ENCODE measurements at places on chromosomes 12 and 14. TPM values are rescaled to one million over a fixed set of nuclear protein-coding genes. Genes with fewer than 3 reads are reported as not detected.

GRCh38 chr12:93091886-93092648 is 163.0 kb upstream of the EEA1 start:
- no peak for DNase-seq

DNA sequence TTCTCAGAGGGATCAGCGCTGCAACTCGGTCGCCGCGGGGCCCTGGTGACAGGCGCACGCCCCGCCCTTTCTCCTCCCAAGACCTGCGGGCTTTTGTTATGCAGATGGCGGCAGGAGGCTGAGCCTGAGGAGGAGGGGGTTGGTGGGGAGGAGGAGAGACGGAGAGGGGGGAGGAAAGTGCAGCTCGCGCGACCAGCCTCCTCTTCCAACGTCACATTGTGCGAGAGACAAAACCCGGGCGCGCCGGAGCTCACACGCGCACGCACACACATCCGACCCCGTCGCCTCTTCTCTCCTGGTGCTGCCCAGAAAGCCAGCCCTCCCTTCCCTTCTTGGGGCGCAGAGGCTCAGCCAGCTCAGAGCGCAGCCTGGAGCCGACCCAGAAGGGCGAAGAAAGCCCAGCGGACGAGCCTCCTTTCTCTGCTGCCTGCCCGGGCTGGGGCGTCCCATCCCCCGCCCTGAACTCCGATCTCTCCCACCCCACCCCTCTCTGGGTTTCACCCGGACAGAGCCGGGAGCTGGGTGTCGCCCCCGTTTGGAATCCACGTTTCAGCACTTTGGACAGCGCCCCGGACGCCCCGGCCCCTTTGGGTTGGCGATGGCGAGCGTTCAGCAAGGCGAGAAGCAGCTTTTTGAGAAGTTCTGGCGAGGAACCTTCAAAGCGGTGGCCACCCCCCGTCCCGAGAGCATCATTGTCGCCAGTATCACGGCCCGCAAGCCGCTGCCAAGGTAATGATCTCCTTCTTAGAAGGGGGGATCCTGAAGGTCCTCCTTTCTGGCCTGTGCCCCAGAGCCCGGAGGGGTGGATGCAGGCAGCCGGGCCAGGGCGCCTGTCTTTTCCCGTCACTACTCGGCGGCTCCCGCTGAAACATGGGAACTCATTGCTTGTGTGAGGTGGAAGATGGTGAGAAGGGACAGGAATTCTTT is at the start of gene SRRM4:
Gene SRRM4, plus strand, starts transcription at position 257 of the 927 bp plus-strand sequence. Its CDS starts 342 bp downstream, at position 599.
- no peak for DNase-seq

DNA sequence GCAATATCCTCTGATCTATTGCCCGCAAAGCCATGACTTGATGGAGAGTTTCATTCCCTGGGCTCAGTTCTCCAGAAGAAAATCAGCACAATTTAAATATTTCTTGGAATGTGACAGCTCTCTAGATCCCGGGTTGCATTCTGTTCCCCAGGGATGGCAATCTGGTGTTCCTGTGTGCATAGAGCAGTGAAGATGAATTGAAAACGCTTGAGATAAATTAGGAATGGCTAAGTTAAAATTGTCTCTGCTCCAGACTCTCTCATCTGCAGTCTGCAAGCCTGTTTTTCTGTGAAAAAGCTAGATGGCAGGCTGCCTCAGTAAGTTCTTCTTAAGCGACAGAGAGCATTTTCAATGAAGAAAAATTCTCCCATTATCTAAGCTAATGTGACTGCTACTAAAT is 582.5 kb upstream of the MGAT4C start:
- no peak for DNase-seq

GRCh38 chr14:25089496-25089895 is 39.5 kb upstream of the STXBP6 start:
- DNase-seq, result no peak

DNA sequence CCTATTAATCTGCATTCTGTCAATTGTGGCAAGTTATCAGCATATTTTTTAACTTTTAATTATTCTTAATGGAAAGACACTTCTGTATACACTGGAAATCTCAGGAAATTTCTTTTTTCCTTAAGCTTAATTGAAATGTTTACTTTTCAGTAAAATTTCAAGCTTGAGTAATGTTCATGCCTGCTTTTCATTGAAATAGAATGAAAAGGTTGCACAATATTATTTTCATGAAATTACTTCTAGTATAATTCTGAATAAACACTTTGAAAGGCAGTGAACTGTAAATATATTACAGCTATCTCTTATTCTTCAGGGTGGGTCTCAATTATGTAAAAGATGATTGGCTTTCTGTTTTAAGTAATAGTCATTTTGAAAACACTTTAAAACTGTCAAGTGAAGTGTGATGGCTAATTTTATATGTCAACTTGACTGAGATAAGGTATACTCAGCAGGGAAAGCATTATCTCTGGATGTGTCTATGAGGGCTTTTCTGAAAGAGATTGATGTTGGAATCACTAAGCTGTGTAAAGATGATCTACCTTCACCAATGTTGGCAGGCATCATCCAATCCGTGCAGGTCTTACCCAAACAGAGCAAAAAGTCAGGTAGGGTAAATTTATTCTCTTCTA is 29.9 kb downstream of the CLEC2D start:
- no peak for DNase-seq

- DNase-seq, result no peak
Measured at GRCh38 chr14:90198541-90199060, 57.8 kb upstream of the PSMC1 start.

DNA sequence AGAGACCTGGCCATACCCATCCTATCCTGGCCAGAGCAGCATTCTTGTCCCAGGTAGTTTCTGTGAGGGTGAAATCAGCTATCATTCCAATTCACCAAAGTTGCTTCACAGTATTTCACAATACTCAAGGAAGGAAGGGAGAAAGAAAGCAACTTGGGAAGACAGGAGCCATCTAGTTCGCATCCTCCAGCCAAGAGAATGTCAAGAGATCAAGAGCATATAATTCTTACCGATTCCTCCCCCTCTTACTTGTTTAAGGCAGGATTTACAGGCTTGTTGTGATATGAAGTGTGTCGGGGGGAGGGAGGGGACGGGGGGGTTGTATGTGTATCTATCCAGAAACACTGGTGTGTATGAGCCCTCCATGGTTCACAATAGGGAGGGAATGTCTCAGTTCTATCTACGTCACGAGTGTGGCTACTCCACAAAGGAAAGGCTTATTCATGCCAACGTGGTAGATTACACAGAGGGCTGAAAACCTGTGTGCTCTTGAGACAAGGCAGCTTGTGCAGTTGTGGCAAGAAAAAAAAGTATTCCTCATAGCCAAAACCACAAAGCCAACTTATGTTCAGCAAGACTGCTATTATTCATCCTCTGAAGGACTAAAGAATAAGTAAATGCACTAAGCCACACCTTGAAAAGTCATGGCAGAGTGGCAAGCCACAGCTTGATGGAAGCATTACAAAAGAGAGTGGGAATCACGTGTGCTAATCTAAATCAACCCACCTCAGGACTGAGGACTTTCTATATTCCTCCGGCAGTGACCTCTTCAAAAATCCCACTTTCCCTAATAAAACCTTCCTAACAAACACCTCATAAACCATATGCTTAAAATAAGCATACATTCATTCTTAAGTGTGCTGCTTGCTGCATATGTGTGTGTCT is 35.0 kb downstream of the CORO1C start:
- DNase-seq, result no peak

DNA sequence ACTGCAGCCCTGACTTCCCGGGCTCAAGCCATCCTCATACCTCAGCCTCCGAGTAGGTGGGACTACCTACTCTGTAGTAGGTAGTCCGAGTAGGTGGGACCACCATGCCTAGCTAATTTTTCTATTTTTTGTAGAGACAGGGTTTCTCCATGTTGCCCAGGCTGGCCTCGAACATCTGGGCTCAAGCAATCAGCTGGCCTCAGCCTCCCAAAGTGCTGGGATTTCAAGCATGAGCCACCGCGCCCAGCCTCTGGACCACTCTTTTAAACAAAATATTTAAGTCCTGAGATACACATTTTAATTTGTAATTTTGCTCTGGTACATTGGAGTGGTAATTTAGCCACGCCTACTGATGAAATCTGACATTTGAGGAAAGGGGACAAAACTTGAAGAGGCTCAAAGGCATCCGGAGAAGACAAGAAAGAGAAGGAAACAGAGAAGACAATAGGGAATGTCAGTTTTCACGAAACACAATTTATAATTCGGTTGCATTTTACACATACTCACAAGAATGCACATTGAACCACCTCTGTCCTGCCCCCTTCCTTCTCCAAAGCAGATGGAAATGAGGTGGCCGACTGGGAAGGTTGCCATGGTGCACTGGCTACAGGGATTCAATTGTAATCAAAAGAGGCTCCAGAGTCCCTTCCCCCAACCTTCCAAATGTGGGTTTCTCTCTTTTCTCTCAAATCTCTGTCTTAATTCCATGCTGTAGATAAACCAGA is 9.7 kb upstream of the TUBA1A start:
- DNase-seq, result peak; percentile 28

GRCh38 chr14:54929556-54929955 is 26.9 kb upstream of the GCH1 start:
- no peak for DNase-seq

DNA sequence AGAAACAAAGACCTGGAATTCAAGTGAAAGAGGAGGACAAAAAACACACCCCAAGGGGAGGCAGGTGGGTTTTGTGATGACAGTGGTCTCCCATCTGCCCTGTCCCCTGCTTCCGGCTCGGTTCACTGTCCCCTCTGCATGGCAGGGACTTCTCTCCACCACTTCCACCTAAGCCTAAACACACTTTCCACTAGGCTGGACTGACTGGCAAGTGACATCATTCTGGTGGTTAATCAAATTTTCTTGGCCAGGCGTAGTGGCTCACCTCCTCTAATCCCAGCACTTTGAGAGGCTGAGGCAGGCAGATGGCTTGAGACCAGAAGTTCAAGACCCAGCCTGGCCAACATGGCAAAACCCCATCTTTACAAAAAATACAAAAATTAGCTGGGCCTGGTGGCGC is 11.9 kb downstream of the PLEKHG6 start:
- DNase-seq, result no peak

GRCh38 chr12:62191491-62192179 is 68.6 kb upstream of the USP15 start:
- DNase-seq, result peak; percentile 15

The PRB3 gene
- not detected for total RNA-seq

The MYF5 gene
- total RNA-seq, result 4.4 TPM

The LYZ gene
- 6.5 TPM for total RNA-seq

The RABGGTA gene
- 17.8 TPM for total RNA-seq

The HHIPL1 gene
- 0.32 TPM for total RNA-seq

Measured in psoas muscle (tissue), 8 donors.